ENCODE measurements at places on chromosomes 3 and 15.

- DNase-seq: peak; percentile 93
These were observed at the start of gene OXSM for GRCh38 chr3:25789596-25790556. Gene OXSM, plus strand, starts transcription at chr3:25790090. Its CDS starts 931 bp downstream, at chr3:25791021.

GRCh38 chr15:87224404-87224803, 1032.1 kb downstream of the NTRK3 start:
- DNase-seq: no peak

GRCh38 chr15:64460724-64461720, 644 bp downstream of the ZNF609 start:
- DNase-seq: peak; percentile 34

- no peak for DNase-seq
These were observed 20.1 kb downstream of the PRR23A start for GRCh38 chr3:138985932-138986331.

GRCh38 chr15:54836052-54836795, 360.5 kb downstream of the RSL24D1 start:
- no peak for DNase-seq

DNA sequence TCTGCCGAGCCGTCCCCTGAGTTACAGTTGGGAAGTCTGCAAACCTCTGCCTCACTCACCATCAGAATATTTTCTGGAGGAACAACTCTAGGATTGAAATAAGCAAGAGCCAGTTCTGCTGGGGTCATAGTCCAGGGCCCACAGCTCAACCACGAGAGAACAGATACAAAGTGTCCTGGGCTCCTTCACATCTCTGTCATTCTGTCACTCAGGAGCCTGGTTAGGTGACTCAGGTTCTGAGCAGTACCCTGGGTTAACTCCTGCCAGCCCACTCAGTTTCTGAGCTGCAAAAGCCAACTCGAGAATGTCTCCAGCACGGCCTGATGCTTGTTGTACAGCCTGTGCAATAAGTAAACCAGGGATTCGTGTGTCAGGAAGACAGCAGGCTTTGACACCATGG, 155.7 kb downstream of the SLCO3A1 start:
- no peak for DNase-seq

DNA sequence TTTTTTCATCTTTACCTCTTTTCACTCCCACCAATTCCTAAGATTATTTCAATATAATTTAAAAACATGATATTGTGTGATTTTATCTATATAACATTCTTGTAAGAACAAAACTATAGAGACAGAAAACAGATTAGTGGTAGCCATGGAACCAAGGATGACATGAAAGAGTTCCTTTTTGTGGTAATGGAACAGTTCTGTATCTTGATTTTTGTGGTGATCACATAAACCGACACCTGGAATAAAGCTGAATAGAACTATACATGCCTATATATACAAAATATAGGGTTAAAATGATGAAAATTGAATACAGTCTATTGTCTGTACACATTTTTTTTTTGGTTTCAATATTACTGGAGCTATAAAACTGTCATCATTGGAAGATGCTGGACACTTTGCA, 945.4 kb downstream of the SI start:
- no peak for DNase-seq

GRCh38 chr15:70519004-70519365, 244.4 kb downstream of the UACA start:
- no peak for DNase-seq

DNA sequence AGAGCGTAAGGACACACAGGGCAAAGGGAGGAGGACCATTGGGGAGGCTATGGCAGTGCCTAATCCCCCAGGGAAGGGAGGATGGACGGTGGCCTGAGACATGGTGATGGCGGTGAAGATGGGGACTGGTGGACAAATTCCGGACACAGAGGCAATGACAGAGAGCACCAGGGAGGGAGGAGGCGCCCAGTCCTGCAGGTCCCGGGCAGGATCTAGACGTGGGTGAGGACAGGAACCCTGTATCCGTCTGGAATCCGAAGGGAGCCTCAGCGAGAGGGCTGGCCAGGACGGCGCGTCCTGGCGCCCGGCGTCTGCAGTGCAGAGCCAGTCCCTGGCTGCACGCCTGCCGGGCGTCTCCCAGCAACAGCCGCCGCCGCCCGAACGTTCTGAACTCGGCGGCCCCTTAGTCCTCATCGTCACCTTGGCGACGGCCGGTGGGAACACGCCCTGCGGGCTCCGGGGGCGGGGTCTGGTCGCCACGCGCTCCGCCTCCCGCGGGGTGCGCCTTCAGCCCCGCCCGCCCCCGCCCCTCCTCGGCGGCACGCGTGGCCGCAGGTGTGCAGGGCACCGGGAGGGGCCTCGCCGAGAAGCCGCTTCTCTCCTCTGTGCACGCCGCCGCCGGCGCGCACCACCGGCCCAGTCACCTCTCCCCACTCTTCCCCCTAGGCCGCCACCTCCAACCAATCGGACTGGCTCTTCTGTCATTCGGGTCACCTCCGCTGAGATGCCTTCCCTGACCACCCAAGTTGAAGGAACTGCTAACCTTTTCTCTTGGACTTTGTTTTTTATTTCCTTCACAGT, 11.6 kb downstream of the XIRP1 start:
- peak; percentile 95 for DNase-seq

Data from CD4-positive, alpha-beta T cell treated with Interleukin-12 subunit alpha and Interleukin-12 subunit beta, for 1 hour (primary cell).